ENCODE measurements at places on chromosomes 2 and 18.

GRCh38 chr2:64325852-64326577 lies 127.9 kb upstream of the LGALSL start:
- no peak for DNase-seq

GRCh38 chr2:133862400-133862977 lies 294.2 kb upstream of the NCKAP5 start:
- DNase-seq = no peak

DNA sequence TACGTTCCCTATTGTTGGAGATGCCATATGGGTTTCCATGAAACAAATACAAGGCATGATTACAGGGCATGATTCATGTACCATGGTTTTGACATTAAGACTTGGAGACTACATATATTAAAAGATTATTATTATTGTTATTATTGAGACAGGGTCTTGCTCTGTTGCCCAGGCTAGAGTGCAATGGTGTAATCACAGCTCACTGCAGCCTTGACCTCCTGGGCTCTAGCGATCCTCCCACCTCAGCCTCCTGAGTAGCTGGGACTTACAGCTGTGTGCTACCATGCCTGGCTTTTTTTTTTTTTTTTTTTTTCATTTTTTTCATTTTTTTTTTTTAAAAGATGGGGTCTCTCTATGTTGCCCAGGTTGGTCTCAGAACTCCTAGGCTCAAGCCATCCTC lies 69.1 kb downstream of the MYOM1 start:
- no peak for DNase-seq

GRCh38 chr18:78145096-78145495 lies 834.5 kb upstream of the SALL3 start:
- DNase-seq = peak; percentile 4

- no peak for DNase-seq
These were observed 12.5 kb downstream of the UBE2F start for GRCh38 chr2:237979331-237979730.

Measured in NCI-H1417 (cell line).